ENCODE measurements at places on chromosomes 7 and 10.

DNA sequence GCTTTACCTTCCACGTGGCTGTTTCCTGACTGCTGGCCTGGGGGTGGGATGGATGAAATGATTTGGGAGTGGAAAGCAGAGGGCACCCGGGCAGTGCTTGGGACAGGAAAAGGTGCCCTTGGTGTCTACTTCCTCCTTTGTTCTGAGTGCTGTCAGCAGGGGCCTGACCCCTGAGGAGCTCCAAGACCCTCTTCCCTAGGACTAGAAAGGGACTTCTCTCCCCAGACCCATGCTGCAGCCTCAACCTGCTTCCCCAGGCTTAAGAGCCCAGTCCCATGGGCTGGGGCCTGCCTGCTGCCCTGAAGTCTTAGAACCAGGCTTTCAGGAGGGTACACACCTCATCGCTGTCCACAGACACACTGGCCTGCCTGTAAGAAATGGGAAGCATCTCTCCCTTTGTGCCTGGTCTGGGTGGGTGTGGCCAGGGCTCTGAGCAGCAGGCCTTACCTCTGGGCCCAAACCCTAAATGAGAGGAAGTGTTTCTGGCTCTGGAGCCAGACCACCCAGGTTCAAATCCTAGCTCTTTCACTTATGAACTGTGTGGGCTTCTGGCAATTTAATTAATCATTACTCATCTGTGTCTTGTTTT lies 12.9 kb downstream of the CDH23 start:
- no peaks in the 10 kb centered on the region for H3K4me1 ChIP-seq
- DNase-seq, result no peak
- H3K4me3 ChIP-seq, result no peak overlapping the region
- peaks cover 1% of the 10 kb centered on the region for H3K36me3 ChIP-seq
- peaks cover 2% of the 10 kb centered on the region for H3K27me3 ChIP-seq

DNA sequence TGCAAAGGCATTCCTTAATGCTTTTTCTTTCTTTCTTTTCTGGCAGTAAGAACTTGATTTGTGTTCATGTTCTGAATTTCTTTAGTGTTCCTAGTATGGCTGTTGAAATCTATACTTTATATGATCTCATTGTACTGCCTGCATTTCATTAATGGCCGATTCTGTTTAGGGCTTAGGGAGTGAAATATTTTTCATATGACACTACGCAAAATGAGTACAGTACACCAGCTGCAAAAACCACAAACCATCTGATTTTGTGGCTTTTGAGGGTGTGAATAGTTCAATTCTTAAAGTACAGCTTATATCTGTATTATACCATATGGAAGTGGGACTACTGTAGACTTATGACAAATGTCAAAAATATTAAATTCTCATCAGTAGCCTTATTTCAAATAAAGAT lies 69.1 kb upstream of the FOXP2 start:
- H3K36me3 ChIP-seq, result no peaks in the 10 kb centered on the region
- H3K27me3 ChIP-seq, result no peaks in the 10 kb centered on the region
- no peak overlapping the region for H3K4me3 ChIP-seq
- DNase-seq, result no peak
- H3K27ac ChIP-seq, result no peak overlapping the region

DNA sequence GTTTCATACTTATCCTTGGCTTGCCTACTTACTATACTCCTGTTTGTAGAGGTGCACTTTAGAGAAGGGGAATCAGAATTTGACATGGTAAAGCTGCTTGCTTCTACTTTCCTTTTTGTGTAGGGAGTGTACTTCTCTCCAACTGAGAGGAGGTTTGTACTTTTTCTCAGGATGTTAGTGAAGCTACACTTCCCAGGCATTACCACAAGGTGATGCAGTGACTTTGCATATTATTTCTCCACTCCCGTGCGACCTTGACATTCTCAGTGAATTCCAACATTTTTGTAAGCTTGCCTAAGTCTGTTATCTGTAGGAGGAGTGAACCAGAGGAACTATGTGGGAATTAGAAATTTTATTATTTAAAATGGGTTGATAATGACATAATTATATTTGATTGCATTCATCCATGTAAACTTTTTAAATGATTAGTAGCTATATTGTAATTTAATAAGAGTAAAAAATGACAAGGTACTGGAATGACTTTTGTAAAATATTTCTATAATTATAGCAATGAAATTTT lies 5.2 kb downstream of the TAX1BP1 start:
- no peak for DNase-seq
- H3K4me3 ChIP-seq, result no peak overlapping the region
- H3K36me3 ChIP-seq, result peaks cover 9% of the 10 kb centered on the region
- H3K27me3 ChIP-seq, result no peaks in the 10 kb centered on the region

DNA sequence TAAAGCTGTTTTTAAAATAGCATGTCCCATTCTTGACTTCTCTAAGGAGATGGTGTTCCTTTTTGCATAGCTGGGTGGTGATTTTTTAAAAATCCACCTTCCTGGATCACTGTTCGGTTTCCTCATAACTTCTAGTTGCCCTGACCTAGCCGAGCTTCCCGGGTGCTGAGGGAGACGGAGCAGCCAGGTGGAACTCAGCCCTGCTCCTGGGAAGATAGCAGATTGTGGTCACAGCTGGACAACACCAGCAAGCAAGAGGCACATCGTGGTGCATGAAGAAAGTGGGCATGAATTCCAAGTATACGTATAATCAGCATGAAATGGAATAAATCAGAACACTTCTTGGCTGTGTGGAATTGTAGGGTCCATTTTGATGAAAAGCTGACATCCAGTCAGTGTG lies 73.5 kb upstream of the RSU1 start:
- peaks cover 2% of the 10 kb centered on the region for H3K27me3 ChIP-seq
- H3K4me3 ChIP-seq, result no peak overlapping the region
- DNase-seq, result no peak
- H3K4me1 ChIP-seq, result peaks cover 5% of the 10 kb centered on the region

GRCh38 chr7:139034336-139034735 lies 1.5 kb downstream of the ZC3HAV1L start:
- H3K27ac ChIP-seq, result no peak overlapping the region
- H3K27me3 ChIP-seq, result no peaks in the 10 kb centered on the region
- peaks cover 4% of the 10 kb centered on the region for H3K4me1 ChIP-seq
- H3K36me3 ChIP-seq, result peaks cover 3% of the 10 kb centered on the region

GRCh38 chr10:70597856-70598815 lies 4.4 kb downstream of the PRF1 start:
- H3K36me3 ChIP-seq, result no peaks in the 10 kb centered on the region
- no peak overlapping the region for H3K27ac ChIP-seq

GRCh38 chr7:41328131-41328530 lies 374.8 kb downstream of the INHBA start:
- H3K4me1 ChIP-seq, result no peaks in the 10 kb centered on the region
- H3K27ac ChIP-seq, result no peak overlapping the region
- H3K4me3 ChIP-seq, result no peak overlapping the region
- no peaks in the 10 kb centered on the region for H3K36me3 ChIP-seq
- H3K27me3 ChIP-seq, result peaks cover 4% of the 10 kb centered on the region

GRCh38 chr10:102327002-102327401 lies 68.5 kb upstream of the NFKB2 start:
- peaks cover 3% of the 10 kb centered on the region for H3K4me1 ChIP-seq
- DNase-seq, result no peak
- no peak overlapping the region for H3K4me3 ChIP-seq
- H3K27me3 ChIP-seq, result no peaks in the 10 kb centered on the region
- H3K27ac ChIP-seq, result no peak overlapping the region
- peaks cover 6% of the 10 kb centered on the region for H3K36me3 ChIP-seq

DNA sequence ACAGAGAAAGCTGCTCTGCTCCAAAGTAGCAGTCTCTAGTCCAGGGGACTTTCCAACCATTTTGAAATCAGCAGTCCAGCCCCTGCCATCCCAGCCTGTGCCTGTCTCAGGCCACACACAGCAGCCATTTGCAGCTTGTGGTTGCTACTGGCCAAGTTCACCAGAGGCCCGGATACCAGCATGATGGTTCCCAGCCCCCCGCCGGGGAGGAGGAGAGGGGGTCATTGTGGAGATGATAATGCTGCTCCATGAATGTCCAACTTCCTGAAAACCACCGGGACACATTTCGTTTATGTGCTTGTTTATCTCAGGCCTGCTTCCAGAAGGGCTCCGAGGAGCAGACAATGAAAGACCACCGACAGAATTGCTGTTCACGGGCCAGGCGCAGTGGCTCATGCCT lies 160.0 kb downstream of the UBE2H start:
- H3K4me1 ChIP-seq, result no peaks in the 10 kb centered on the region
- H3K27me3 ChIP-seq, result peaks cover 15% of the 10 kb centered on the region
- no peak overlapping the region for H3K27ac ChIP-seq
- no peak overlapping the region for H3K4me3 ChIP-seq
- DNase-seq, result no peak

DNA sequence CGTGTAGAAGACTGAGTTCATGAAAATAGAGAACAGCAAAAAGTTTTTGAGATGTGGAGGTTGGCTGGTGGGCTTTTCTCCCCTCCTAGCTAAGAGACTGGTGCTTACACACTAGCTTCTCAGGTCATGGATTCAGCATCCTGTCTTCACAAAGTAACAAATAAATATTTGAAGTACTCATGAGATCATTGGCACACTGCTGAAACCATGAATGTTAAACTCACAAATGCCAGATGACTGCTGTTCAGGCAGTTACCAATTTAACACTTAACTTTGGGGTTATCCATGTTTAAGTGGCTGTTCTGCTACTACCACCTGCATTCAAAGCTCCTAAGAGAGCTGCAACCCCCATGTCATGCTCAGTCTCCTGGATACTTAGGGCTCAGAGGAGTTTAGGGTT lies 119.0 kb upstream of the BET1 start:
- H3K4me1 ChIP-seq, result peaks cover 2% of the 10 kb centered on the region
- H3K36me3 ChIP-seq, result no peaks in the 10 kb centered on the region
- no peak for DNase-seq
- H3K27me3 ChIP-seq, result no peaks in the 10 kb centered on the region

GRCh38 chr7:20488850-20489249 lies 126.6 kb upstream of the ABCB5 start:
- no peaks in the 10 kb centered on the region for H3K27me3 ChIP-seq
- peaks cover 3% of the 10 kb centered on the region for H3K36me3 ChIP-seq
- no peak overlapping the region for H3K4me3 ChIP-seq
- H3K4me1 ChIP-seq, result no peaks in the 10 kb centered on the region
- DNase-seq, result no peak

- no peak overlapping the region for H3K4me3 ChIP-seq
- H3K36me3 ChIP-seq, result no peaks in the 10 kb centered on the region
- H3K4me1 ChIP-seq, result no peaks in the 10 kb centered on the region
- DNase-seq, result no peak
- peaks cover 2% of the 10 kb centered on the region for H3K27me3 ChIP-seq
- H3K27ac ChIP-seq, result no peak overlapping the region
Observed at GRCh38 chr10:126511917-126512479, 123.7 kb upstream of the ADAM12 start.

DNA sequence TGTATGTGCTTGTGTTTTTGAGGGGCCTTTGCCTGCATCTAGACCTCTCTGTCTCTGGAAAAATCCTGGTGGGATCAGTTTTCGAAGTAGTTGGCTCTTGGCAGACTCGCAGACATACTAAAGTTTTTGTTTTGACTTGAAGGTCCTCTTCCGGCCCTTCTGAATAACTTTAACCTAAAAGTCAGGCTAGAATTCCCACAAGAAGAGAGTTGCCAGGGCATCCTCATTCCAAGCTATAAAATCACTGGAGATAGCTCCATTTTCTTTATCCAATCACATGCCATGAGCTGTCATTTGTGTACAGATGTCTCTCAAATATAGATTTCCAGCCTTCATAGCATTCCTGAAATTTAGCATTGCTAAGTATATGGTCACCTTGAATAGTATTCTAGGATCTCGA lies 967.8 kb downstream of the LRMDA start:
- H3K4me1 ChIP-seq, result no peaks in the 10 kb centered on the region
- no peak overlapping the region for H3K4me3 ChIP-seq
- no peak overlapping the region for H3K27ac ChIP-seq
- no peak for DNase-seq

Data from memory B cell (primary cell).